ENCODE measurements at places on chromosomes 1 and 21.

GRCh38 chr1:234704106-234704887 is 94.3 kb upstream of the IRF2BP2 start:
- no peak for DNase-seq

GRCh38 chr1:86776108-86776507 is 71.7 kb downstream of the SH3GLB1 start:
- no peak for DNase-seq

GRCh38 chr1:226973898-226974543 is 33.9 kb downstream of the COQ8A start:
- no peak for DNase-seq

GRCh38 chr1:179808503-179808902 is 65.4 kb downstream of the FAM163A start:
- DNase-seq = no peak

Measured in stimulated activated CD8-positive, alpha-beta memory T cell treated with anti-CD3 and anti-CD28 coated beads, Interleukin-15, amount 100 ng/mL, for 1 hour (primary cell).